C1 segment of cervical spinal cord (tissue), 14 donors: ENCODE measurements at places on chromosomes 5 and 9.
A peak's percentile ranks its signal among the peaks of the same experiment; 100 is the strongest.

DNA sequence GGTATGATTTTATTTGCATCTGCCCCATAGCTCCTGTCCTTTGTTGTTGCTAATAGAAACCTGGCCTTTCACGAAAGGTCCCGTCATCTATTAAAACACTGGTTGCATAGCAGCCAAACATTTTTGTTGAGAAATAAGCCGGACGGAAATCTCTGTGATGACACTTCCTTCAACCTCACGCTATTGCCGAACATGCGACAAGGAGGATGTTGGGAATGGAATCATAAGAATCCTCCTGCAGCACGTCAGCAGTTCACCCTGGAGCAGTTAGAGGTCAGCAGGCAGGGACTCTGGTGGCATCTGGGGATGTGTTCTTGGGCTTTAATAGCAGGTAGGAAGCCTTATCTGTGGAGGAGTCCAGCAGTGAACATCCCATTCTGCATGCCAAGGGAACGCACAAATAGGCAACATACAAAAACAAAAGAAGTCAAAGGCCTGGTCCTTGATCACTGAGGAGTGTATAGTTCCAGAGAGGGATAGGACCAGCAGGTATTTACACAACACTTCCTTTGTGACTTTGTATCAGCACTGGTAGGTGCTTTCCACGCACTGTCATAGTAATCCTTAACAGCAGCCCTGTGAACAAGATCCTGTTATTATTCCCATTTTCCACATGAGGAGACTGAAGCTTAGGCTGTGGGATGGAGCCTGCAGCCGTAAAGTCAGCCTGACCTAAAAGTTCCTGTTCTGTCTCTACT lies 33.4 kb downstream of the ARHGAP26 start:
- DNase-seq: no peak

- no peak for DNase-seq
Observed at GRCh38 chr5:90613918-90614504, 55.4 kb downstream of the ADGRV1 start.

DNA sequence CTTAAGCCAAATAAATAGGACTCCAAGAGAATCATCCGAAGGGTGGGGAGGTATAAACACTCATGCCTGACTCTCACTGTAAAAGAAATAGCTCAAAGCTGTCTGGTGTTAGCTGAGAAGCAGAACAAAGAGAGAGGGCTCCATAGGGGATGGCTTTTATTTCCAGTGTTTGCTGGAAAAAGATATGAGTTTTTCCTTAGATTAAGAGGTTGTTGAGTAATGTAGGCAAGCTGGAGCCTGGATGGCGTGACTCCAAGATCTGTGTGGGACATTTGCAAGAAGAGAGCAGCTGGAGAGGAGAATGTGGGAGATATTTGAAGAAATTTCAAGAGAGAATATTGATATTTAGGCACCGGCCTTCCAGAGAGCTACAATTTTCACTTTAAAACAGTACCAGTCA lies 793.7 kb upstream of the RGMB start:
- no peak for DNase-seq

- DNase-seq: no peak
Observed at GRCh38 chr9:110357505-110357904, 19.8 kb upstream of the TXNDC8 start.

GRCh38 chr9:137989156-137989555 lies 111.6 kb downstream of the CACNA1B start:
- DNase-seq: no peak

GRCh38 chr9:129070696-129071525 lies 10.0 kb upstream of the DOLPP1 start:
- no peak for DNase-seq

DNA sequence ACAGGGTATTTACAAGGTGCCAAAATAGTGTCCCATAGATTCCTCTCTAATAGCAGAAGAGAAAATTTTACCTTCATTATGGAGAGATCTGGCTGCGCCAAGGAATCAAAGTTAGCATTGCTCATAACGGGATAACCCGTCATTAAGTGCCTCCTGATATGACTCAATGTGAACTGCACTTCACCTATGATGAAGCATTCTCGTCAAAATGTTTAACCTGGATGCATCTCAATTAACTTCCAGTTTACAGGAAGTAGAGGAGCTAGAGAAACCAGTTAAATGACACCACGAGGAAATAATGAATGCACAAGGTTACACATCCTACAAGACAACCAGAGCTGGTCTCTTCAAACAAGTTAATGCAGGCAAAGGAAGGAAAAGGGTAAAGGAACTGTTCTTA lies 17.2 kb downstream of the FBXW11 start:
- DNase-seq: no peak

DNA sequence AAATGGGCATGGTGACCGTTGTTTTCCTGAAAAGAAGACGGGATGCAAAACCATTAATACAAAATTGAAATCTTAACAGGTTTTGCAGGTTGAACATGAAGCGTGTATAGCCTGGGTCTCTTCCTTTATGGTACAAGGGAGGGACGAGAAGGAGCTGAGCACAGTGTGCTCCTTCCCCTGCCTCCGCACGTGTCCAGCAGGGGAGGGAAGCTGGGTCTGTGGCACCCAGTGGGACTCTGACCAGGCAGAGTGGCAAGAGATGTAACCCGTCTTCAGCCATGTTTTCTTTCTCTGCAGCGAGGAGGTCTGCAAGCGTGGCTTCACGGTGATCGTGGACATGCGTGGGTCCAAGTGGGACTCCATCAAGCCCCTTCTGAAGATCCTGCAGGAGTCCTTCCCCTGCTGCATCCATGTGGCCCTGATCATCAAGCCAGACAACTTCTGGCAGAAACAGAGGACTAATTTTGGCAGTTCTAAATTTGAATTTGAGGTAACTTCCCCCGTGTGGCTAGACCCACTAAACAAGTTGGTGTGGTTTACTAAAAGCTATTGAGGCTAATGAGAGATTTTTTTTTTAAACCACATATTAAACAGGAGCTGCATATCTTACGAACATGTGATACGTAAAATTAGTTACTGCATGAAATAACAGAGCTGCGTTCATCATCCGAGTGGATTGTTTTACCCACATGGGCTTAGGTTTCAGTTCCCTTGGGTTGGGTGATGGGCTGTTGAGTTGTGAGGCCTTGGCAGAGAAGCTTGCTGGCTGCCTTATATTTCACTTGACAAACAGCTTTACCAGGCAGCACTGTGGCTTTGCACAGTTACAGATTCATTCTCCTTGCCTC lies 143.7 kb downstream of the TRIO start:
- no peak for DNase-seq

DNA sequence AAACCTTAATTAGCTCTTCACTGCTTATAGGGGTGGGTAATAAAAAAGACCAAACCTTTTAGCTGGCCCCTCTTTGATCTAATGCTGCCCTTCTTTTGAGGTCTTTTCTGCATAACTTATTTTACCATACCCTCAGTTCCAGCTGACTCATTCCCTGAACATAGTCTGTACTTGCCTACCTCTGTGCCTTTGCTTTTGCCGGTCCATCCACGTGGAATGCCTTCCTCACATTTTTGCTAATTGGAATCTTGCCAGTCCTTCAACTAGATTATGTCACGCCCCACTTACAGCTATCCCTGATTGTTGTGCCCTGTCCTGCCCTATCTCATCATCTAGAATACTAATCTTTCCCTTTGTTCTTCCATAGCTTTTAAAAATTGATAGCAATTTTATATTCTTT lies 44.2 kb downstream of the FAF2 start:
- no peak for DNase-seq

- DNase-seq: no peak
Observed at GRCh38 chr9:76438841-76439588, 20.0 kb upstream of the GCNT1 start.

- no peak for DNase-seq
Observed at GRCh38 chr5:149605998-149606724, 24.9 kb downstream of the ARHGEF37 start.

GRCh38 chr5:68376935-68377334 lies 161.4 kb downstream of the PIK3R1 start:
- DNase-seq: no peak

GRCh38 chr9:133692364-133692985 lies 45.7 kb downstream of the SARDH start:
- no peak for DNase-seq

DNA sequence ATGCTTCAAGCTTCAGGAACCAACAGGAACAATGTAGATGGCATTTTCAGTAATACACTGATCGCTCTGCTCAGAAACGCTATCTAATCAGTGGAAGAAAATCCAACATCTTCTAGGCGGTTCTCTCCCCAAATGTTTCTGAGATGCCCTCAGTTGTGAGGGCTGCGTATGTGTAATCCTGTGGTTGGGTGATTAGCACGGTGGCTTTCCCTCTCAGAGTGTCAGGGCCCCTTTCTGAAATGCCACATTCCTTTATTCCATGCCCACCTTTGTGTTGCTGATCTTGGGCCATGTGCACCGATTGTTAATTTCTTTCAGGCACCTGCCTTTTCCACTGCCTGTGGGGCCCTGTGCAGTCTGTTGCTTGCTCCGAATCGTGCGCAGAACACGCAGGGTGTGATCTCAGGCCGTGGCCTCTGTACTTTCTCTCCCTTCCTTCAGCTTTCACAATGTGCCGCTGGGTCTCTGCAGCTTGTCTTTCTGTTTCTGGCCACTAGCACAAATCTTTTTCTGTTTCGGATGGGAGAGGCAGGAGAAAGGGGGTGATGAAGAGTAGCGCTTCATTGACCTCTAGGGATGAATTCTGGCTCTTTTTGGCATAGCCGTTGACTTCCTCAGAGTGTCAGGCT lies 324.0 kb downstream of the PARP8 start:
- DNase-seq: no peak

DNA sequence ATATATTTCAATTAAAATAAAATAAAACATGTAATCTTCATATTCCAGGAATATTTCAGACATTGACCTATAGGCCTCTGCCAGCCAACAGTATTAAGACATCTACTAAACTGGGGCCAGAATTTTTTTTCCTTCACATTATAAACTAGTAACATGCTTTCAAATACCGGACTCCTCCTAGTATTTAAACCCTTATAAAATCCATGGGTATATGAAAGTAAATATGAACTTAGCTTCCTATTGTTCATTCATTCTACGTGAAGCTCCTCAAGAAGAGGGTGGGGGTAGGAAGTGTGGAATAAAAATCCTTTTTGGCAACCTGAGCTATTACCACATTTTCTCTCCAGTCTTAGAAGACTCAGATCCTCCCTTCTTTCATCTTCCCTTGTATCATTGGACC lies 16.4 kb downstream of the SEMA5A start:
- no peak for DNase-seq

DNA sequence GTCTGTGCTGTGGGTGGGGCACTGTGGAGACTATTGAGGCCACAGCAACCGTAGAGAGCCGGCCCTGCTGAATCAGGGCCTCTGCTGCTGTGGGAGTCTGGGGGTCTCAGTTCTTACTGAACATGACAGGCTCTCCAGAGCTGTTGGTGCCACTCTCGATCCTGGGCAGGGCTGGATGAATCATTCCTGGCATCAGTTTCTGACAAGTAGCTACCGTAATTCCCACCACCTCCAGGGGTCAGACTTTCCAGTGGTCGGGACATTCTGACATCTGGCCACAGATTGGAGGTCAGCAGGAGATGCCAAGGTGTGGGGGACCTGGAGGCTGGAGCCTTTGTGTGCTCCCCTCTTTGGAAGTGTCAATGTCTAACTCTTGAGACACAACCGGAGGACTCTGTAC lies 188.4 kb downstream of the IRX2 start:
- no peak for DNase-seq

GRCh38 chr9:90810691-90811090 lies 9.1 kb downstream of the SYK start:
- DNase-seq: no peak

GRCh38 chr5:157978061-157978460 lies 119.1 kb upstream of the CLINT1 start:
- DNase-seq: no peak

DNA sequence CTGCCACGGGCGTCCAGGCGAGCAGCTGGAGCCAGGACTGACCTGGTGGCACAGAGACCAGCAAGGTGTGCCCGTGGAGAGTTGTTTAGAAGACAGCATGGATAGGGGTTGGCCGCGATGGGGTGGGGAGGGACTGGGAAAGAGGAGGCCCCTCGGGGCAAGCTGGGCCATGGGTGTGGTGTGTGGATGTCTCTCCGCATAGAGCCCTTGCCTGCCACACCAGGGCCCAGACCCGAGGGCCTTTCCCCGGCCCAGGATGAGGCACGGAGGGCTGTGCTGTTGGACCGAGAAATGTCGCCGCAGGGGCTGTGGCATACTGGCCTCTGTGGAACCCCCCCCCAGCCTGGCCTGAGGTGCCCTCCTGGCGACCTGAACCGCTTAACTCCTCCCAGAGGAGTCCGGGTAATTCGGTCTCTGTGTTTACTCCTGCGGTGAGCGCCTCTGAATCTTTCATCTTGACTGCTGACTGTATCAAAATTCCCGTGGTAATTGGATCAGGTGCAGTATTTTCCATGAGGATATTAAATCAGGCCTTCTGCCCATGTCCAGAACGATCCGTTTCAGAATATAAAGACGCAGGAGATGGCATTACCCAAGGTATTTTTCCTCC lies 22.5 kb upstream of the LAMC3 start:
- no peak for DNase-seq

GRCh38 chr5:150300496-150301169 lies 2.1 kb downstream of the ARSI start:
- DNase-seq: no peak

DNA sequence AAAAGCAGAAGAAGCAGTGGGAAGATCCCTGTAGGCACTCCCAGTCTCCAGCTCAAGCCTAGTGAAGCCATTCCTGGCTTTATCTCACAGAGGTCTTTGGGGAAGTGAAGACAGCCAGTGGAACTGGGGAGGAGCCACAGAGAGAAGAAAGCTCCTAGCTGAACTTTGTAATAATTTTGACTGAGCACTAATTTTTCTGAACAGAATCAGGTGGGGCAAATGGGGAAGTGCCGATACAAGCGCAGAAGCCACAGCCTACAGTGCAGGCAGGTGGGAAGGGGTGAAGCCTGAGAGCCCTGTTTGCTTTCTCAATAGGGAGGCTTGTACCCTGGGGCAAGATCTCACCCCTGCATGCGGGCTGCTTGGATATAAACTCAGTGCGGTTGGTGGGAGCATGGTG lies 48.4 kb upstream of the SNAPC3 start:
- DNase-seq: no peak

- DNase-seq: no peak
Observed at GRCh38 chr5:143592648-143593047, 189.2 kb upstream of the NR3C1 start.

DNA sequence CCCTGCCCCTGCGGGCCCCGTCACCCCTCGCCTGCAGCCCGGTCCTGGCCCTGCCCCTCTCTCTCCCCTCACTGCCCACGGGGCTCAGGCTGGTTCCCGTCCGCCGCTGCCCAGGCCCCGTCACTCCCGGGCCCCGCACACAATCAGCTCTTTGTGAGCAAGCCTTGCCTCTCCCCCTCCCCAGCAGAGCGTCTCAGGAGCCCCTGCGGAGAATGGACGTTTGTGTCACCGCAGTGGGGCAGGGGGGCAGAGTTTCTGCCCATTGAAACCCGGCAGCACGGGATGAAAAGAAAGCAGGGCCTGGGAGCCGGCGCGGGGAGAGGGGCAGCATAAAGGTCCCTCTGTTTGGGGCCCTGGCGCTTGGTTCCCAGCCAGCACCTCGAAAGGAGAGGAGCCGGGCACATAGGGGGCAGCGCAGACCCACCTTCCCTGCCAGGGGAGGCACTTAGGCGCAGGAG lies 13.5 kb upstream of the NUP214 start:
- DNase-seq: peak; percentile 89

GRCh38 chr5:52597625-52598024 lies 190.1 kb upstream of the ITGA1 start:
- DNase-seq: no peak
